Naive thymus-derived CD8-positive, alpha-beta T cell (primary cell): ENCODE measurements at places on chromosomes 13 and 19.

DNA sequence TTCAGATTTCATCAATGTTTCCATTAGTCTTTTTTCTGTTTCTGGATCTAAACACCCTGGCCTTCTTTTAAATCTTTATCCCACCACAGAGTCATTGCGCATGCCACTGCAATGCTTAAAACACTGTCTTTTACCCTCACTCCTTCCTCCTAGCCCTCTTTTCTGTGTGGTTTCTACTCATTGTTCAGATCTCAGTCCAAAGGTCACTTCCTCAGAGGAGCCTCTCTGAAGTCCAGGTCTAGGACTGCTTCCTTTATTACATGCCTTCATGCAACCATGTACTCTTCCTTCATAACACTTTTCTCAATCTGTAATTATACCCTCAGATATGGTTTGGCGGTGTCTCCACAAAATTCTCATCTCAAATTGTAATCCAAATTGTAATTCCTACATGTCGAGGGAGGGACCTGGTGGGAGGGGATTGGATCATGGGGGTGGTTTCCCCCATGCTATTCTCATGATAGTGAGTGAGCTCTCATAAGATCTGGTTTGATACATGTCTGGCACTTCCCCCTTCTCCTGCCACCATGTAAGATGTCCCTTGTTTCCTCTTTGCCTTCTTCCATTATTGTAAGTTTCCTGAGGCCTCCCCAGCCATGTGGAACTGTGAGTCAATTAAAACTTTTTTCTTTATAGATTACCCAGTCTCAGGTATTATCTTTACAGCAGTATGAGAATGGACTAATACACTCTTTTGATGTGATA, 808.9 kb downstream of the DIAPH3 start:
- peaks cover 5% of the 10 kb centered on the region for H3K27me3 ChIP-seq
- no peak overlapping the region for H3K27ac ChIP-seq
- peaks cover 7% of the 10 kb centered on the region for H3K4me1 ChIP-seq
- H3K36me3 ChIP-seq, result no peaks in the 10 kb centered on the region

GRCh38 chr13:70585109-70585508, 476.9 kb upstream of the KLHL1 start:
- H3K4me3 ChIP-seq, result no peak overlapping the region
- no peaks in the 10 kb centered on the region for H3K27me3 ChIP-seq
- no peak for DNase-seq
- H3K4me1 ChIP-seq, result no peaks in the 10 kb centered on the region
- no peaks in the 10 kb centered on the region for H3K36me3 ChIP-seq

DNA sequence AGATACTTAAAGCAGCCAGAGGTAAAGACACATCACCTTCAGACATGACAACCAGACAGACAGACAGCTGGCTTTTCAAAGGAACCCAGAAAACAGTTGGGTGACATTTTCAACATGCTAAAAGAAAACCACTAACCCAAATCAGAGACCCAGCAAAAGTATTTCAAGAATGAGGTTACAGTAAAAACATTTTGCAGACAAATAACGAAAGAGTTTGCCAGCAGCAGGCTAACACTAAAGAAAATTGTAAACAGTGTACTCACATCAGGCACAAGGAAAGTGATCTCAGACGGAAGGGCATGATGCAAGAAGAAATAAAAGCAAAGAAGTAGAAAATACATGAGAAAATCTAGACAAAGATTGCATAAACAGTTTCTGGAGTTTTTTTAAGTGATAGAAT, 46.4 kb downstream of the AP1M1 start:
- H3K27ac ChIP-seq, result peak overlapping the region; percentile 96
- no peak for DNase-seq
- peak overlapping the region; percentile 76 for H3K4me3 ChIP-seq
- no peaks in the 10 kb centered on the region for H3K36me3 ChIP-seq

DNA sequence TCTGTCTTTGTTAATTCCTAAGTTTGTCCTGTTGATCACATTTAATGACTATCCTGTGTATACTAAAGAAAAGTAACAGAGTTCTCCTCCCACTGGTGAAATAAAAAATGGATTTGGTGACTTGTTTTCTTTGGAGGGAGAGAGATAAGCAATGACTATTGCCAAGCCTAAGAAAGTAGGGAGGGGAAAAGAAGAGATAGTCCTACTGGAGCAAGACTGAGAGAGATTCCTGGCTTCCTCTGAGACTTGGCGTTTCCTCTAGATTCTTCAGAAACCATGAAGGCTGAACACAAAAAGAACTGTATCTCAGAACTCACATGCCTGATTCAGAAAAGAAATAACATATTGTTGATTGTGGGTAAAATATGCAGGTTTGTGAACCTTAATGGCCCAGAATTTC, 406.5 kb downstream of the FOXO1 start:
- peaks cover 3% of the 10 kb centered on the region for H3K4me1 ChIP-seq
- no peaks in the 10 kb centered on the region for H3K27me3 ChIP-seq
- DNase-seq, result no peak
- no peaks in the 10 kb centered on the region for H3K36me3 ChIP-seq
- H3K4me3 ChIP-seq, result no peak overlapping the region

- no peaks in the 10 kb centered on the region for H3K27me3 ChIP-seq
- H3K27ac ChIP-seq, result no peak overlapping the region
- H3K4me1 ChIP-seq, result peaks cover 16% of the 10 kb centered on the region
- peaks cover 5% of the 10 kb centered on the region for H3K36me3 ChIP-seq
- no peak for DNase-seq
These were observed 119.1 kb downstream of the KLF12 start for GRCh38 chr13:74015137-74015536.

DNA sequence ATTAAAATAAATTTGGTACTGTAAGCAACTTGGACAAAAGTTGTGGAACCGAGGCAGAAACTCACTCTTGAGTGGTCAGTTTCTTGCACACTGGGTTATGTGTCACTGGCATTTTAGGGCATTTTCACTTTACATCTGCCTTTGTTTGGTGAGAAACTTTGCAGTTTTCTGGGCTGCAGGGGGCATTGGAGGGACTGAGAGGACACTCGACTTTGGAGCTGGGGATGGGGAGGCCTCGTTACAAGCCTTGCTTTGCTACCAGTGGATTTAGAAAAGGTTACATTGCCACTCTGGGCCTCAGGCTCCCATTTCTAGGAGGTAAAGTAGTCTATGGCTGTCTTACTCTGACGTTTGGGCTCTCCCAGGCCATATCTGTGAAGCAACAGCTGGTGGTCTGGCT, 41.9 kb upstream of the ZNF536 start:
- H3K4me1 ChIP-seq, result no peaks in the 10 kb centered on the region
- H3K4me3 ChIP-seq, result no peak overlapping the region
- no peaks in the 10 kb centered on the region for H3K27me3 ChIP-seq

DNA sequence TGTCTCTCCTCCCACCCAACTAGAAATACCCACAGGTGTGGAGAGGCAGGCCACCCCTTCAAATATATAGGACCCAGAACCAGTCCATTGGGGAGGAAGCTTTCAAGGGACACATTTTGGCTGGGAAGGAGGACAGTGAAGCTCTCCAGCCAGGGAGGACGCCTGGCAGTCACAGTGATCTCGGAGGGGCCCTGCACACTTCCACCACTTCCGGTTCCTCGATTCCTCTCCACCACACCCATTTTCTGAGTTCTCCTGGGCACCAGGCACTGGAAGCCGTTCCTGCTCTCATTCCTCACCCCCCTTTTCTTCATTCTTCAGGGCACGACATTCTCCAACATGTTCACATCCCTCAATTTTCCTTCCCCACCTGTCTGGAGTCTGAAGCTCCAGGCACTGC, 30.4 kb upstream of the CEACAM21 start:
- no peaks in the 10 kb centered on the region for H3K27me3 ChIP-seq
- H3K36me3 ChIP-seq, result peaks cover 9% of the 10 kb centered on the region
- H3K27ac ChIP-seq, result peak overlapping the region; percentile 97
- H3K4me3 ChIP-seq, result peak overlapping the region; percentile 93

DNA sequence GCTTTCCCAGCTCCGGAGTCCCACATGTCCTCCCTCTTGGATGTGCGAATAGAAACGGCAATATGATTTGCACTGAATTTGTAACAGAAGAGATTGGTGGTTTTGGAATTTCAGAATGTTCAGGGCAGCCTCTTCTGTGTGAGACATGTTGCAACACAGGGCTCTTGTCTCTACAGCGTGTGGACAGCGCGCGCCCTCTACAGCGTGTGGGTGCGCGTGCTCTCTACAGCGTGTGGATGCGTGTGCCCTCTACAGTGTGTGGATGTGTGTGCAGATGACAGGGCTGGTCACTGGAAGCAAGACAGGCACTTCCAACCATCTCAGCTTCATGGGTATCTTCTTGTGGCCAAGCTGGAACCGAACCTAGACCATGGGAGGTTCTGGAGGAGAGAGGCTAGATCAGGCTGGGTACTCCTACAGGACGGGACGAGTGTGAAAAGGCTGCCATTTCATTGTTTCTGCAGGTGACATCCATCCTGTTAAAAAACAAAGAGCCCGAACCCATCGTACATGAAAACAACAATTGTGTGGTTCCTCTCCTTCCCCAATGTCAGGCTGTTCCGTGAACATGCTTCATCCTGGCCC, 78.4 kb downstream of the TEX29 start:
- no peak for DNase-seq
- no peak overlapping the region for H3K27ac ChIP-seq
- H3K36me3 ChIP-seq, result no peaks in the 10 kb centered on the region
- no peaks in the 10 kb centered on the region for H3K27me3 ChIP-seq
- no peaks in the 10 kb centered on the region for H3K4me1 ChIP-seq

GRCh38 chr13:97223711-97224541, 1.8 kb downstream of the MBNL2 start:
- H3K27ac ChIP-seq, result peak overlapping the region; percentile 95
- no peaks in the 10 kb centered on the region for H3K27me3 ChIP-seq
- peak overlapping the region; percentile 92 for H3K4me3 ChIP-seq
- peak; percentile 11 for DNase-seq

DNA sequence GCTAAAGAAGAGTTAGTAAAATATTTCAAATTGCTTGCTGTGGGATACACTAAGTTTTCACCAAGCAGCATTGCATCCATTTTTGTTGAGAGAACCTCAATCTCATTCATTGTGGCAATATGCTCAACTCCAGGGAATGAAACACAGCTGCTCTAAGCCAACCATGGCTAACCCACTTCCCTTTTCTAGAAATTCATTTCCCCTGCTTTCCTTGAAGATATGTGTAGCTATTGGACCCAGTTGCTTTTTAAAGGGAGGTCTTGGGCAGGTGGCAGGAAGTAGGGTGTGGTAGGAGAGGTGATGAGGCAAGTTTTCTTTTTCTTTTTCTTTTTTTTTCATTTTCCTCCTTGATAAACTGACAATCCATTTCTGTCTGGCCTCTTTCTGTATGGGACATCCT, 452.2 kb downstream of the FGF14 start:
- no peak for DNase-seq
- H3K4me1 ChIP-seq, result no peaks in the 10 kb centered on the region
- H3K4me3 ChIP-seq, result no peak overlapping the region
- no peaks in the 10 kb centered on the region for H3K36me3 ChIP-seq
- no peak overlapping the region for H3K27ac ChIP-seq

GRCh38 chr19:20858218-20858617, 64.8 kb upstream of the ZNF85 start:
- H3K36me3 ChIP-seq, result peaks cover 2% of the 10 kb centered on the region
- no peak overlapping the region for H3K4me3 ChIP-seq
- H3K4me1 ChIP-seq, result no peaks in the 10 kb centered on the region
- H3K27me3 ChIP-seq, result no peaks in the 10 kb centered on the region
- DNase-seq, result no peak

GRCh38 chr19:48878196-48879024, 6.2 kb downstream of the PPP1R15A start:
- DNase-seq, result no peak
- no peak overlapping the region for H3K4me3 ChIP-seq
- peak overlapping the region; percentile 100 for H3K27ac ChIP-seq
- H3K36me3 ChIP-seq, result peaks cover 44% of the 10 kb centered on the region

- no peak for DNase-seq
- no peak overlapping the region for H3K4me3 ChIP-seq
- H3K4me1 ChIP-seq, result no peaks in the 10 kb centered on the region
- no peaks in the 10 kb centered on the region for H3K27me3 ChIP-seq
- H3K36me3 ChIP-seq, result no peaks in the 10 kb centered on the region
These were observed 64.9 kb downstream of the MBD3L1 start for GRCh38 chr19:8897106-8897505.

- no peak overlapping the region for H3K27ac ChIP-seq
- H3K4me3 ChIP-seq, result no peak overlapping the region
- no peaks in the 10 kb centered on the region for H3K4me1 ChIP-seq
These were observed 14.0 kb upstream of the URI1 start for GRCh38 chr19:29927944-29928625.

DNA sequence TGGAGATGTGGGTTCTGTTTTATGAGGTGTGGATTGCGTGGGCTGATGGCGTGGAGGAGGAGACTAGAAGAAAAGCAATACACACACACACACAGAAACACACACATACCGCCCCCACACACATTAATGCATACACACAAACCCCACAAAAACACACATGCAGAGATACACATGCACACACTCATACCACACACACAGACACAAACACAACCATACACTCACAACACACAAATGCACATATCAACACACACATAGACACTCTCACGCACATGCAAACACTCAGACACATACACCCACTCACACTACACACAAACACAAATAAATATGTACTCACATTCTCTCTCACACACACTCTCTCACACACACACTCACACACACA, 75.7 kb upstream of the UBL3 start:
- H3K4me3 ChIP-seq, result no peak overlapping the region
- H3K27me3 ChIP-seq, result no peaks in the 10 kb centered on the region
- no peak overlapping the region for H3K27ac ChIP-seq
- no peaks in the 10 kb centered on the region for H3K36me3 ChIP-seq
- H3K4me1 ChIP-seq, result peaks cover 6% of the 10 kb centered on the region

- no peaks in the 10 kb centered on the region for H3K4me1 ChIP-seq
- no peak overlapping the region for H3K27ac ChIP-seq
- no peaks in the 10 kb centered on the region for H3K36me3 ChIP-seq
- H3K4me3 ChIP-seq, result no peak overlapping the region
- peaks cover 11% of the 10 kb centered on the region for H3K27me3 ChIP-seq
- no peak for DNase-seq
These were observed 18.3 kb downstream of the FBXO27 start for GRCh38 chr19:39014037-39014436.

DNA sequence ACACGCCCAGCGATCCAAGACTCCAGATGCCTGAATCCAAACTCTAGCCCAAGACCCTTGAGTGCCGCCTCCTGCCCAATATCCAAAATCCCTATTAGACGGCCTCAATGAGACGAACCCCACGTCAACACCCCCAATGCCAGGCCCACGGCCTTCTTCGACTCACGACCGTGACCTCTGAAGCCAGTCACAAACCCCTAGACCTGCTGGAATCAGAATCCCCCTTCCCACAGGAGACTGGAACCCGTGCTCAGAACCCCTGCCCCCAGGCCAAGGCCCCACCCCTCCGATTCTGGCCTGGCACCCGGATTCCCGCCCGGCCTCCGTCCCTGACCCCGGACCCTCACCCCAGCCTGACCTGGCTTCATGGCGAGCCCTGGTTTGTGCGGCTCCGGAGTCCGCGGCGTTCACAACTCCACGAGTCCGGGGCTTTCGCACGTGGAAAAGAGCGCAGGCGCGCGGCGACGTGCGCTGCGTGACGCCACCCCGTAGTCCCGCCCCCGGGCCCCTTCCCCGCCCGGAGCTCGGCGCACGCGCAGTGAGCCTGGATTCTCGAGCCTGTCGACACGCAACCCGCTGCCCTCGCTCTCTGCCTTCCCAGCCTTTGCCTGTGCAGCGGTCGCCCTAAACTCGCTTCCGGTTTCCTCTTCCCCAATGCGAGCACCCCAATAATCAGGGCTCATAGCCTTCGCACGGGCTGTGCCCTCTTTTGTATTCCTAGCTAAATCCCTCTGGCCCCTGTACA, at the start of gene FBL:
Gene FBL (minus strand): TSS at position 447 of the 745 bp plus-strand sequence. CDS start 79 bp downstream, at position 368.
- peak within 1 kb of the TSS; percentile 98 for H3K27ac ChIP-seq
- peak; percentile 92 for DNase-seq
- no peaks in the 10 kb centered on the region for H3K27me3 ChIP-seq

- no peak overlapping the region for H3K27ac ChIP-seq
- H3K36me3 ChIP-seq, result no peaks in the 10 kb centered on the region
- H3K4me1 ChIP-seq, result no peaks in the 10 kb centered on the region
- no peak overlapping the region for H3K4me3 ChIP-seq
These were observed 95.0 kb downstream of the UQCRFS1 start for GRCh38 chr19:29117926-29118325.
